Activated CD8-positive, alpha-beta memory T cell treated with anti-CD3 and anti-CD28 coated beads, Interleukin-2, amount 50 U/mL, for 4 hours (primary cell): ENCODE measurements at places on chromosomes 4 and X.

DNA sequence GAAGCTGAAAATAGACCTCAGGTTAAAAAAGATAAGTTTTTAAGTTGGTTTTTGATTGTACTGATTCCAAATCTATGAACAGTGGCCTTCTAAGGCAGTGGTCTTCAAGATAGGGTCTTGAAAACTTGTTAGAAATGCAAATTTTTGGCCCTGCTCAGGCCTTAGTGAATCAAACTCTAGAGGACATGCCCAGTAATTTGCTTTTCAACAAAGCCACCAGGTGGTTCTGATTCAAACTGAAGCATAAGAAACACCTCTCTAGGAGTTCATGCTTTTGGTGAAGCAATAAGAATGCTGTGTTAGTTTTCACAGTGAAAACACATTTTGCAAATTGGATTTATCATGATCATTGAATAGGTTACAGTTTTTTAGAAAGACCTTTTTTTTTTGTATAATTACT lies 1849.4 kb upstream of the AGA start:
- no peak for DNase-seq

GRCh38 chr4:147366164-147366563 lies 114.7 kb upstream of the EDNRA start:
- DNase-seq: no peak

DNA sequence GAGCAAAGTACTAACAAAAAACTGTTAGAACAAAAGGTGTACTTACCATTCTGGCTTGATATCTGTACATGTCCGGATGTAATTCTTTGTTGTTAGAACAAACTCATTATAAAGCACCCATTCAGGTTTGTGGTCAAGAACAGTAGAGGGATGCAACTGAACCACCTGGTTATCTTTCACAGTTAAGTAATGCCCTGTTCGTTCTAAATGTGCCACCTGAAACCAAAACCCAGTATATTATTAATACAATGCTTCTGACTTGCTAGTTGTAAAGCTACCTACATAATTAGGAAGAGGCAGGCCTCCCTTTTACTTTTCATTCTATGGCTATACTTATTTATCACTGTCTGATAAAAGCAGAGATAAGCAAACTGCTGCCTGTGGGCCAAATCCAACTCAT lies 54.8 kb downstream of the DHX15 start:
- no peak for DNase-seq

DNA sequence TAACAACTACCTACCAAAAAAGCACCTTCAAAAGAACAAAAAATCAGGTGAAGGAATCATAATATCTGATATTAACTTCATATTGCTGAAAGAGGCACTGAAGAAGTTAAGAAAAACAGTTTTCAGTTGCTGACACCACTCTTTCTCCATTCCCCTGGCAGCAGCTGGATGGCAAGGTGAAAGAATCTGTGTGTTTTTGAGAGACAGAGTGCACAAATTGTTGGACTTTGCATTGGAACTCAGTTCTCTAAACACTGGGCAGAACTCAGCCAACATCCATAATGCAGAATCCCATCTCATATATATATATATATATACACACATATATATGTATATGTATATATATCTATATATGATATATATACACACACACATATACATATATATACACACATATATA lies 408.3 kb upstream of the MAGEC2 start:
- DNase-seq: no peak

DNA sequence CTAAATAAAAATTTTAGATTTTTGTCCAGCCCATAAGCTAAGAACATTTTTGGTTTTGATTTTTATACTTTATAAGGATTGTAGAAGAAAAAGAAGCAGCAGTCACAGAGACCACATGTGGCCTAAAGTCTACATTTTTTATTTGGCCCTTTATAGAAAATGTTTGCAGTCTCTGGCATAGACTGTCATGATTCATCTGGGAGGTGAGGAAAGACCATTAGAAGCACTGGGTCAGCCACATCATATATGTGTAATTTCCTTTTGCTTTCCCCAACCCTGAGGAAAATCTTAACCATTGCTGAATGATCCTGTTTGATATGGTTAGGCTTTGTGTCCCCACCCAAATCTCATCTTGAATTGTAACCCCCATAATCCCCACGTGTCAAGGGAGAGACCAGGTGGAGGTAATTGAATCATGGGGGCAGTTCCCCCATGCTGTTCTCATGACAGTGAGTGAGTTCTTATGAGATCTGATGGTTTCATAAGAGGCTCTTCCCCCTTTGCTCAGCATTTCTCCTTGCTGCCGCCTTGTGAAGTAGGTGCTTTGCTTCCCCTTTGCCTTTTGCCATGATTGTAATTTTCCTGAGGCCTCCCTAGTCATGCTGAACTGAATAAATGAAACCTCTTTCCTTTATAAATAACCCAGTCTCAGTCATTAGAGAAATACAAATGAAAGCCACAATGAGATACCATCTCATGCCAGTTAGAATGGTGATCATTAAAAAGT lies 12.1 kb upstream of the COPS4 start:
- no peak for DNase-seq

DNA sequence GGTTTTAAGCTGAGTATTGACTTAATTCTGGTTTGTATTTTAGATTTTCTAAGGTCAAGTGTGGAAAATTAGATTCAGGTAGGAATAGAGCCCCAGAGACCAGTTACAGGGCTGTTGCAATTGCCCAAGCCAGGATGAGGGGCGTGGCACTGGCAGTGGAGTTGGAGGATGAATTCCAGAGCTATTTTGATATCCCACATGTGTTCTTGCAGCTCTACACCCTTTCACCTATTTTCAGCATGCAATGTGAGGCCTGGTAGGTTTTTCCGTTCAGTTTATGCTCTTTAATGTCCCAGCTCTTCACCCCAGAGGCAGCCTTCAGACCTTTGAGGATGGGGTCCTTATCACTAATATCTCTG lies 17.9 kb upstream of the OGT start:
- DNase-seq: no peak

GRCh38 chr4:125515016-125515415 lies 200.3 kb downstream of the FAT4 start:
- DNase-seq: no peak

- DNase-seq: no peak
Measured at GRCh38 chr4:164765096-164765495, 11.2 kb downstream of the SMIM31 start.

DNA sequence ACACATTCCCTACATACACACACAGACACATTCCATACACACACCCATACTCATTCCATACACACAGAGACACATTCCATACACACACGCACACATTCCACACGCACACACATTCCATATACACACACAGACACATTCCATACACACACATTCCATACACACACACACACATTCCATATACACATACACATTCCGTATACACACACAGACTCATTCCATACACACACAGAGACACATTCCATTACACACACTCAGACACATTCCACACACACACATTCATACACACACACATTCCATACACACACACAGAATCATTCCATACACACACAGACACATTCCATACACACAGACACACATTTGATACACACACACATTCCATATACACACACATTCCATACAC lies 15.2 kb downstream of the LINC00632 start:
- DNase-seq: no peak

GRCh38 chrX:110703641-110704040 lies 92.0 kb downstream of the CHRDL1 start:
- DNase-seq: no peak

GRCh38 chrX:24145303-24146186 lies 4.0 kb upstream of the ZFX start:
- no peak for DNase-seq

GRCh38 chr4:151912632-151913031 lies 151.8 kb upstream of the GATB start:
- no peak for DNase-seq

DNA sequence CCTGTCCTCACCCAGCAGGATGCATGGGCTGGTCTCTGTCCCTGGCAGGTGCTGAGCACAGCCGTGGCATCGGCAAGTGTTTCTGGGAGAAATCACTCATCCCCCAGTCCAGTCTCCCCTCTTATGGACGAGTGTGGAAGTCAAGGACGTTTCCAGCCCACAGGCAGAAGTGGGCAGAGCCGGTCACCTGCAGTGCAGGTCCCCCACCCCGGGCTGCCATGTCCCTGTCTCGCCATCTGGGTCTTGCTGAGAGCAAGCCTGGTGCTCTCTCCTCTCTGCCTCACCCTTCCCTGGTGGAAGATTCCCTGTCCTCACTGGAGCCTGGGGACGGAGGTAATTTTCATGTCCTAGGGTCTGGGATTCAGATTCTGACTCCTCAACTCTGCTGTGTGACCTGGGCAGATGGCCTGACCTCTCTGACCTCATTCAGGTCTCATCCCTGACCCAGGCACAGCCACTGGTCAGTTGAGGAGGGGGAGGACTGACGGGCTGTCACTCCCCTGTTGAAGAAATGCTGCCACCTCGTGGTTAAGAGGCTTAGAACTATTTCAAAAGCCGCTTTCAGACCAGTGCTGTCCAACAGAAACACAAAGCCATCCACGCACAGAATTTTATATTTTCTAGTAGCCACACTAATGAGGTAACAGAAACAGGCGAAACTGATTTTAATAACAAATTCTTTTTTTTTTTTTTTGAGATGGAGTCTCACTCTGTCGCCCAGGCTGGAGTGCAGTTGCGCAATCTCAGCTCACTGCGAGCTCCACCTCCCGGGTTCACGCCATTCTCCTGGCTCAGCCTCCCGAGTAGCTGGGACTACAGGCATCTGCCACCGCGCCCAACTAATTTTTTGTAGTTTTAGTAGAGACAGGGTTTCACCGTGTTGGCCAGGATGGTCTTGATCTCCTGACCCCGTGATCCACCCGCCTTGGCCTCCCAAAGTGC lies 1.8 kb downstream of the CPZ start:
- no peak for DNase-seq

- no peak for DNase-seq
Measured at GRCh38 chr4:104470770-104471169, 23.9 kb downstream of the CXXC4 start.

DNA sequence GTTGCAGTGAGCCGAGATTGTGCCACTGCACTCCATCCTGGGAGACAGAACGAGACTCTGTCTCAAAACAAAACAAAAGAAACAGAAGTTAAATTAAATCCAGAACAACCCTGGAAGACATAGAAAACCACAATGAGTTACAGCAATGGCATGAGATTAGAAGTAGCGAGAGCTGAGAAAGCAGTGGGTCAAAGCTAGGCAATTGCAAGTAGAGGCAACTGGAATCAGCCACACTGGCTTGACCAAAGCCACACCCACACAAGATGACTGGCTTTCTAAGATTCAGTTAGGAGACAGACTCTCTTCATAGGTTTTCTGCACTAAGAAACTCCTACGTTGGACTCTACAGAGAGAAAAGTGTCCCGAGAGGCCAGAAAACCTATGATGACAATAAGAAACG lies 443.0 kb downstream of the GPM6A start:
- no peak for DNase-seq

GRCh38 chrX:103722505-103722904 lies 11.8 kb downstream of the TMEM31 start:
- no peak for DNase-seq

GRCh38 chr4:87042221-87042620 lies 107.4 kb downstream of the AFF1 start:
- no peak for DNase-seq

DNA sequence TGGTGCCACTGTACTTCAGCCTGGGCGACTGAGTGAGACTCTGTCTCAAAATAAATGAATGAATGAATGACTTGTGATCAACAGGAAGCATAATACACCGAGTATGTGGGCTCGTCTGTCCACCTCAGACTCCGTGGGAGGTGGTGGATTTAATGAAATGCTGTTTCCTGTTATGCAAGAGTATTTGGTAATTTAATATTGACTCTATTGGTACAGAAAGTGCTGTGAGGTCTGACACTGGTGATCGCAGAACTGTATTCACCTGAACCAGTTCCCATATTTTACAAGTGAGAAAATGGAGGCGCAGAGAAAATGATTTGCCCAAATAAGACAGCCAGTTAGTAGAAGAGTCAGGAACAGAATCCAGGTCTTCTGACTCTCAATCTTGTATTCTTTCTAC lies 423.3 kb downstream of the RAPGEF2 start:
- no peak for DNase-seq

DNA sequence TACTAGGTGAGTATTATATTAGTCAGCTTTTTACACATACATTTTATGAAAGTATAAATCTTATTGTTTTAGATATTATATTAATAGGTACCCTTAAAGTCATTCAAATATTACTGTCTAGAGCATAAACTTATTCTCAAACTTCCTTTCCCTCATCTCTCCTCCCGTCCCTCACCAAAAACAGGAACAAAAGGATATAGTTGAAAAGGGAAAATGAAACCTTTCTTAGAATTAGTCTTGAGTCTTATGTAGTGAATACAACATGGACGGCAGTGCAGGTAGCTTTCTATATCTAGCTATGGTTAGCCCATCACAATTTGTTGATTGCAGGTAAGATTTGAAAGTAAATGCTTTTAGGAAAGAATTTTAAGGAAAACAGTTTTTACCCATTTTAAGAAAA lies 65.6 kb downstream of the RBPJ start:
- no peak for DNase-seq

DNA sequence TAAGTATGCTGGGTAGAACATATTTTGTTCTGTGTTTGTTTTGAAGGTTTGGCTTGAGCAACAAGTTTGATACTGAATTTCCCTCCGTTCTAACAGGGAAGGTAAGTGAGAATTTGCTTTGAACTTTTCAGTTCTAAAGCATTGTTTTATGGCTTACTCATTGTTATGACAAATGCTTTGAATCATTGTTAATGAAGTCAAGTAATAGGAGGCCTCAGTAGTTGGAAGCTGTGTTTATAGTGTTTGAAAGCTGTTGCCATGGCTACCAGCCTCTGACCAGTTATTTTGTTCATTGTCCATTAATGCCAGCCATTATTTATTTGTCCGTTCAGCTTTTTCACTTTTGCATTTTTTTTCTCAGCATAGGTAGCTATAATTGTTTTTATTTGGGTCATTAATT lies 14.4 kb downstream of the CHIC1 start:
- no peak for DNase-seq

- no peak for DNase-seq
Measured at GRCh38 chrX:105282077-105282476, 61.6 kb upstream of the TEX13A start.

DNA sequence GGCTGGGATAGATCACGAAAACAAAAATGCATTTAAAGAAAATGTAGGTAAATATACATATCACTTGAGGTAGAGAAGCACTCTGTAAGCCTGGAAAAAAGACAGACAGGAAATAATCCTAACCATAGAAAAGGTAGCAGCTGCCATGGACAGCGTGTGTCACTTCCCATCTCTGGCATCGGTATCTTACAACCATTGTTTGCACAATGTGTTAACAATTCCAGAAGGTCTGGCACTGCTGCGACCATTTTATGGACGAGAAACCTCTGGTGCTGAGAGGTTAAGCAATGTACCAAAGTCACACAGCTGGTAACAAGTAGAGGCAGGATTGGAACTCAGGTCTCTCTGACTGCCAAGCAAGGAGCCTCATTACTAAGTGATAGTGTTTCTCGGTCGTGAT lies 1.7 kb upstream of the MTNR1A start:
- no peak for DNase-seq

GRCh38 chr4:173218411-173219125 lies 50.0 kb downstream of the GALNT7 start:
- no peak for DNase-seq
